Activated CD8-positive, alpha-beta T cell treated with anti-CD3 and anti-CD28 coated beads for 36 hours (primary cell): ENCODE measurements at places on chromosomes 5 and 9.

DNA sequence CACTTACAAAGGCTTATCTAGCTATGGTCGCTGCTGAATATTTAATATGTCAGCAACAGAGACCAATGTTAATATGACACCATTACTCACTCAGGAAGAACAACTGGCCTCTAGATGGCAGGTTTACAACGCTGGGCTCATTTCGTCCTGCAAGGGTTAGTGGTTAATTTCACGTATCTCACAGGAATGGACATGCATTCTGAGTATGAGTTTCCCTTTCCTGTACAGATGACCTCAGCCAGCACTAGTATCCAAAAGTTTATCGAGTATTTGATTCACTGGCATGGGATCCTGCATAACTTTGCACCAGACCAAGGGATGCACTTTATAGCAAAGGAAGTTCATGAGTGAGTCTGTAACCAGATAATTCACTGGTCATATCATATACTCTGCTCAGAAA lies 8.7 kb upstream of the TRPC7 start:
- H3K27me3 ChIP-seq, result peaks cover 2% of the 10 kb centered on the region
- no peak for DNase-seq
- H3K27ac ChIP-seq, result no peak overlapping the region
- no peak overlapping the region for H3K4me3 ChIP-seq
- H3K36me3 ChIP-seq, result no peaks in the 10 kb centered on the region

DNA sequence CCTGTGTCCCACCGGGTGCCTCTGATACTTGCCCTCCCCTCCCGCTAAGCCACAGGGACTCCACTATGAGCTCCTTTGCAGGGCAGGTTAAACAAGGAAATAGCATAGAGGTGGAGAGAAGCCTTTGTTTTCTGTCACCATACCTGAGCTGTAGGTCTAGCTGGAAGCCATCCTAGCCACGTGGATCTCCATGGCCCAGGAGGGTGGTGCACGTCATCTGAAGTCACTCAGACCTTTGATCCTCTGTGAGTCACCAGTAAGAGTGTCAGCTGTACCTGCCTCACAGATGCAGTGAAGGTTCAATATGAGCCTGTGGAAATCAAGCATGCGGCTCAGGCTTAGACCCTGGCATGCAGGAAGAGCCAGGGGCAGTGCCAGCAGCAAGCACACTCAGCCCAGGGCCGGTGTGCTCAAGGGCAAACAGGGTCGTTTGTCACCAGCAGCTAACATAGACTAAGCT lies 55.1 kb downstream of the ASS1 start:
- DNase-seq, result peak; percentile 24
- H3K36me3 ChIP-seq, result no peaks in the 10 kb centered on the region
- peaks cover 6% of the 10 kb centered on the region for H3K27me3 ChIP-seq
- no peak overlapping the region for H3K4me3 ChIP-seq

DNA sequence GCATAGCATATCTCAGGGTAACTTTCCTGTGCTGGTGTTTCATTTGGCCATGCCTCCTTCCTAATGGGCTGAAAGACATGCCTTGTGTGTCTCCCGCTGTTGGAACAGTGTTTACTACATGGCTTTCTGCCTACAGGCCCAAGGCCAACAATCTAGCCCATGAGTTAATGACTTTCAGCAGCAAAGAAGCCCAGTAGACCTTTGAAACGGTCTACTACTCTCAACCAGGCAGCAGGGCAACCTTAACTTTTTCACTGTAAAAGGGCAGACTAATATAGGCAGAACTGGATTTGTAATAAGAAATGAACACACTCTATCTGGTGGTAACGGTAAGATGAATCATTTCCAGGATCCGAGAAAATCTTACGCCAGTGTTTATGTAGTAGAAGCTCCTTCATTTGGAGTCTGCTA lies 21.0 kb downstream of the C5orf15 start:
- H3K4me1 ChIP-seq, result no peaks in the 10 kb centered on the region
- no peak overlapping the region for H3K4me3 ChIP-seq
- DNase-seq, result no peak
- H3K36me3 ChIP-seq, result no peaks in the 10 kb centered on the region

GRCh38 chr5:101677961-101678360 lies 618.1 kb downstream of the SLCO4C1 start:
- H3K4me1 ChIP-seq, result peaks cover 1% of the 10 kb centered on the region
- H3K27me3 ChIP-seq, result no peaks in the 10 kb centered on the region
- H3K4me3 ChIP-seq, result no peak overlapping the region

DNA sequence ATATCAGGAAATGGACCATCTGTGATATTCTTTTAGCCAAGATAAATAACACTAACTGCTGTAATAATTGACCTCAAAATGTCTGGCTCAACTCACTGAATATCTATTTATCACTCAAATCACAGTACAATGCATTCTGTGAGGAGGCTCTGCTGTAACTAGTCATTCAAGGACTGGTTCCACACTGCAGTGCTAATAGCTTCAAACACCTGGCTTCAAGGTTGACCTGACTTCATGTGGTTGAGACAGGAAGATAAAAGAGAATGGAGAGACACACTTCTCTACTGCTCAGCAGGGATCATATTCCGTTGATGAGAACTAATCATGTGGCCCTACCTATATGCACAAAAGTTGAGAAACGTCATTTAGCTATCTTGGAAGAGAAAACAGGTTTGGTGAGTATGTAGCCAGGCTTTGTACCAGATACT lies 3.4 kb upstream of the RHOBTB3 start:
- no peak overlapping the region for H3K27ac ChIP-seq
- H3K4me3 ChIP-seq, result no peak overlapping the region
- peaks cover 15% of the 10 kb centered on the region for H3K4me1 ChIP-seq
